ENCODE measurements at places on chromosomes 2 and 18.

- no peak for DNase-seq
Measured at GRCh38 chr2:133523406-133523805, 44.9 kb downstream of the NCKAP5 start.

DNA sequence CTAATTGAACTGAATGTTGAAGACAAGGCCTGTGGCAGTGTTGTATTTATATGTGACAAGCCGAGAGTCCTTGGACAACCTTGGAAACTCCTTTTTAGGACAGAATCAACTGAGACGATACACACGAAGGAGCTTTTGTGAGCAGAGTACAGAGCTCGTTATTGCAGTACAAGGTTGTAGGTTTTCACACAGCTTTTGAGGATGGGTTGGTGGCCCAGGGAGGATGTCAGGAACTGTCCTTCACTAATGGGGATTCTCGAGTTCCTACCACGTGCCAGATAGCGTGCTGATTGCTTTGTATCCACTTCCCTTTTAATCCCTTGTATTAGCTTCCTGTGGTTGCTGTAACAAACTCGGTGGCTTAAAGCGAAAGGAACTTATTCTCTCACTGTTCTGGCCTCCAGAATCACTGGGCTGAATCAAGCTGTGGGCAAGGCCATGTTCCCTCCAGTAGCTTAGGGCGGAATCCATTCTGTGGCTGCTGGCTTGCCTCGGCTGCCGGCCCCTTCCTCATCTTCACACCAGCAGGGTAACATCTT is 20.2 kb downstream of the INPP4A start:
- DNase-seq, result no peak

DNA sequence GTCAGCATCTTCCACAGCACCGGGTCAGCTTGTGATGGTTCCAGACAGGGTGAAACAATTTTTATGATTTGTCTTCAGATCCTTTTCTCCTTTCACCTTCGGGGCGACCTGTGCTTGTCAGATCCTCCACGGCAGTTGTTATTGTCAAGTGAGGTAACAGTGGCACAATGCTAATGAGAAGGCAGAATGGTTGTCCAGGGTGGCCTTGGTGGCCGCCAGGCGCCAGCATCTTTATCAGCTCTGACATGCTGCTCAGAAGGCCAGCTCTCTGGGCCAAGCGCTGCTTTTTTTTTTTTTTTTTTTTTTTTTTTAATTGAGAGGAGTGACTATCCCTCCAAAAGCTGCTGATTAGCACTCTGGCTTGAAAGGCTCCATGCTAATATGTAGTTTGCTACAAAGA is 52.3 kb upstream of the MGAT5 start:
- DNase-seq, result no peak

DNA sequence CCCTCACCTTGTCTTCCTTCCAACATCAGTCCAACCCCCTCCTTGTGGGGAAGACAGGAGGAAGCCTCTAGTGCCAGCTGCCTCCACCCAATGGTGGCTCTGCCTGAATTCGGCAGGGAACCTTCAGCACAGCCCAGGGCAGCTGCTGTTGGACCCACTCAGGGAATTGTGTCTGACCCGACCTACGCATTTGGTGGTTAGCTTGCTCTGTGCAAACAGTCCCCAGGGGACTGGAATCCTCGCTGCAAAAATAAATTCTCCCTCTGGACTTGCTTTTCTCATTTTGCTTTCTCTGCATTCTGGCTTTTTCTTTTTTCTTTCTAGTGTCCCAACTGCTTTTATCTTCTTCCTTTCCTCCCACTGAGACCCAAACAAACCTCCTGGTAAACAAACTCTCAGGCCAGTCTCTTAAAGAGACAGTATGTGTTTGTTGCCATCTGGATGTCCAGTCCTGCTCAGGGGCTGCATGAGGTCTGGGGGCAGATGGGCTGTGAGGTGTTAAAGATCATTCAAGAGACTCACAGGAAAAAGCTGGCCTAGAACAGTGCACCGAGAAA is 137.7 kb upstream of the HAAO start:
- peak; percentile 27 for DNase-seq

- DNase-seq, result no peak
Measured at GRCh38 chr18:50749421-50749820, 70.4 kb downstream of the MRO start.

- DNase-seq, result no peak
Measured at GRCh38 chr2:60549928-60550177, 3.6 kb downstream of the BCL11A start.

DNA sequence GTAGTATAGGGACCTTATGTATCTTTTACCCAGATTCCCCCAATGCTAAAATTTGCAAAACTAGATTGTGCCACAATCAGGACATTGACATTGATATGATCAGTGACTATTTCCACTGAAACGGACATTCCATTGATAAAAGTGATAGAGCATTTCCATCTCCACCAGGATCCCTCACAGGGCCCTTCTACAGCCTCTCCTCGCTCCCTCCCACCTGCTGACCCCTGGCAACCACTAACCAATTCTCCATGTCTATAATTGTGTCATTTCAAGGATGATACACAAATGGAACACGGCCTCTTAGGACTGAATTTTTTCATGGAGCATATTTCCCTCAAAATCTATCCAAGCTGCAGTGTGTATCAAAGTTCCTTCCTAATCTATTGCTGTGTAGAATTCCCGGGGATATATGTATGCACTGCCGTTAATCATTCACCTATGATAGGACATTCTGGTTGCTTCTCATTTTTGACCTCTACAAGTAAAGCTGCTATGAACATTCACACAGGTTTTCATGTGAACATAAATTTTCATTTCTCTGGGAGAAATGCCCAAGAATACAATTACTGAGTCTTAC is 67.3 kb downstream of the UXS1 start:
- DNase-seq, result no peak

DNA sequence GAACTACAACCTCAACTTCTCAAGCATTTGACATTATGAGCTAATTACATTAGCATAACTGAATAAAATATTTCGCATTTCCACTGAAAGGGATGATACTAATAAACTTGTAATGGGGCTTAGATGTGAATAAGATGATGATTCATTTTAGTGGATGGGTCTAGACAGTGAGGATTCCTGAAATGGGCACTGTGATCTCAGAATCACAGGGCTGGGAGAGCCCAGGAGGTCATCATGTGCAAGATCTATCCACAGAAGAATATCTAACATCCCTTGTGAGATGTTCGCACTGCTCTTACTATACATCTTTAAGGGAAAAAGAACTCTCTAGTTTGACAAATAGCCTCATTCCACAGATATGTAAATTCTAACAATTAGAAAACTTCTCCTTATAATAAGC is 245.7 kb downstream of the DYM start:
- no peak for DNase-seq

- no peak for DNase-seq
Measured at GRCh38 chr2:237998530-237998929, 31.7 kb downstream of the UBE2F start.

DNA sequence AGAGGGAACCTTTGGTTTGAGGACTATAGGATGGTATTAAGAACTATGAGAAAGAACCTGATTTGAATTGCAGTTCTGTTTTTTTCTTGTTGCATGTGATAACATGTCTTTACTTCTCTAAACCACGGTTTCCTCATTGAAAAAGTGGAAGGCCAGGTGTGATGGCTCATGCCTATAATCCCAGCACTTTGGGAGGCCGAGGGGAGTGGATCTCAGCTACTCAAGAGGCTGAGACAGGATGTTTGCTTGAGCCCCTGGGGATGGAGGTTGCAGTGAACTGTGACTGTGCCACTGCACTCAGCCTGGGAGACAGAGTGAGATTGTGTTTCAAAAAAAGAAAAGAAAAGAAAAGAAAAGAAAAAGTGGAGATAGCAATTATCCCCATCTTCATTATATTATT is 32.3 kb downstream of the SCN9A start:
- DNase-seq, result no peak

Measured in right hindlimb (tissue), 1 donor.